Activated CD8-positive, alpha-beta memory T cell treated with anti-CD3 and anti-CD28 coated beads, Interleukin-2, amount 10 ng/mL, durations not matched to agents 7 days and 5 days (primary cell): ENCODE measurements at places on chromosomes 12 and 14.

DNA sequence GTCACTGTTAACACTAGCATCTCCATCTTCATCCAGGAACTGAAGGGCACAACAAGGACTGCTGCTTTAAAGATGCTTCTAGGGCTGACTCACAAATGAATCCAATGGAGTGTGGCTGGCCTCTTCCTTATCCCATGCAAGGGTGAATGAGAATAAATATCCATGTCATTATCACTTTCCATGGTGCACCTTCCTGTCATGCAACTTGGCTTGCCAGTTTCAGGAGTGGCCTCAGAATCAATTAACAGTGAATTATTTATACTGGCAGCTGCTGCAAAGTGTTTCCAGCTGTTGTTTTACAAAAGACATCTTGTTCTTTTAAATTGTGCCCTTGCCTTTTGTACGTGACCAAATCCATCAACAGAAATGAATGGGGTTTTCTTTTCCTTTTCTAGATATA, 499.3 kb upstream of the TMEM132C start:
- no peak for DNase-seq

GRCh38 chr14:30620178-30620577, 1.9 kb upstream of the SCFD1 start:
- DNase-seq = no peak

GRCh38 chr12:30782316-30783173, 27.8 kb upstream of the CAPRIN2 start:
- no peak for DNase-seq

GRCh38 chr14:96304956-96305355, 48.9 kb downstream of the BDKRB1 start:
- no peak for DNase-seq

DNA sequence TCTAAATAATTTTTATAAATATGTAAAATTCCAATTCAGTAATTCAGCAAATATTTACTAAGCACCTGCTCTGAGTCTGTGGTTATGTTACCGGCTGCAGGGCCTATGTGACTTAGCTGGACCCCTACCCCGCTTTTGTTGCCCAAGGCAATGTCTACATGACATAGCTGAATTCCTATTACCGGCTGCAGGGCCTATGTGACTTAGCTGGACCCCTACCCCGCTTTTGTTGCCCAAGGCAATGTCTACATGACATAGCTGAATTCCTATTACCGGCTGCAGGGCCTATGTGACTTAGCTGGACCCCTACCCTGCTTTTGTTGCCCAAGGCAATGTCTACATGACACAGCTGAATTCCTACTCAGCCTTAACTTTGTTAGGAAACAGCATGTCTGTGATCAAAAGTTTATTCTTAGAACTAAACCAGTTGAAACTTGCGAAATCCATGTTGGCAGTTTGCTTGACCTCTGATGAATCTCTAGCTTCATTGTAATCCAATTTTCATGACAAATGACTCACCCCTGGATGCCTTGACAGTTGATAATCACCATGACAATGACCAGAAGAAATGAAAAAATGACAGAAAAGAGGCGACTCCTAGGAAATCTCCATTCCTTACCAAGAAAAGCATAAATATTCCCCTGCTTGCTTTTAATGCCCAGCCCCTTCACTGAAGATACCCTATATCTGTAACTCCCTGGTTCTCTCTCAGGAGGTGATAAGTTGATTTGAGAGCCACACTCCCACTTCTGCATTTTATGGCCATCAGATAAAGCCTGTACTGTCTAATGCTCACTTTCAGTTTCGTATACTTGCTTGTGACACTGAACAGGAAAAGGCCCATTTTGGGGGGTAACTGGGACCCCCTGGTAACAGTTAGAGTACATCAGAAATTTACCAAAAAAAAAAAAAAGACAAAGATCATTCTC, 148.4 kb upstream of the SYT10 start:
- no peak for DNase-seq

- DNase-seq = no peak
These were observed 85.4 kb downstream of the BCL2L14 start for GRCh38 chr12:12156116-12156515.

- no peak for DNase-seq
These were observed 53.4 kb upstream of the DLK1 start for GRCh38 chr14:100673085-100673806.

- peak; percentile 16 for DNase-seq
These were observed 293.5 kb upstream of the RTL1 start for GRCh38 chr14:101196795-101197590.

DNA sequence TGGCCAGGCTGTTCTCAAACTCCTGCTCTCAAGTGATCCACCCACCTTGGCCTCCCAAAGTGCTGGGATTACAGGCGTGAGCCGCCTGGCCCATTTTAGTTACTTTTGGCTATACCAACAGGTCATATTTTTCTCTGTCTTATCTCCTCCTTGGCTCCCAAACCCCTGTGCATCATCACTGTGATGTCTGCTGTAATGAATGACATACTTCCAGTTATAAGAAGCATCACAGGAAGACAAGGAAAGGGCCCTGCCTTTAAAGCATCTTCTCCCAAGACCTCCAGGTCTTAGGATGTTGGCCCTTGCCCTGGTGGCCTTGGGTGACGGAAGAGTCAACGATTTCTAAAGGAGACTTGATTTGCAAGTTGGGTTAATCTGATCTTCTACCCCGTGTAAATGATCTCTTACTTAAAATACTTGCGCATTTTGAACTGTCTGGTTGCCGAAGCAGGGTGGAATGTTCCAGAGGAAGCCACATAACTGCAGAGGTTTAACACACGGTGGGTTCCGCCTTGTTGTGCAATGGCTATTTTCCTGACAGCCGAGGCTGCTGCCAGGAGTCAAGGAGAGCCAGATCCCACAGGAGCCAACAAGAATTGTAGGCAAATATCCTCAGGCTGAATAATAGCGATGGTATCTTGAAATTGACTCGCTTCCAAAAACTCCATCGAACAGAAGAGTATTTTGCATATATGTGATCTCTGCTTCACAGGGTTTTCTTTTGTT, 55.7 kb upstream of the PLXNC1 start:
- no peak for DNase-seq

DNA sequence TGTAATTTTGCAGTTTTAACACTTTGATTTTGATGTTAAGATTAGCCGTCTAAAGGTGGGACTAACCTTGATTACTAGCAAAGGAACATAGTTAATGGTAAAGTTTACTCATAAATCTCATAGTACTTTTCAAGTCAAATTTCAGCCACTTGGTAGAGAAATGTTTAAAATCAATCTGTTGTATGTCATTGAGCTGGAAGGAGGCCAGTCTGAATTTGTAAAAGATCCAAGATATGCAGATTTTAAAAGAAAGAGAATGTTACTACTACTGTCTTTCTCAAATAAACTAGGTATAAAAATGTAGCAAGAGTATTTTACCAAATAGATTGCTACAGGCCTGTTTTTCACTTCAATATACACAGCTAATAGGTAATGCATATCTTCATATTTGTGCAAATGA, 600.8 kb upstream of the SEL1L start:
- no peak for DNase-seq

GRCh38 chr12:125531574-125531973, 466.3 kb downstream of the AACS start:
- DNase-seq = no peak

DNA sequence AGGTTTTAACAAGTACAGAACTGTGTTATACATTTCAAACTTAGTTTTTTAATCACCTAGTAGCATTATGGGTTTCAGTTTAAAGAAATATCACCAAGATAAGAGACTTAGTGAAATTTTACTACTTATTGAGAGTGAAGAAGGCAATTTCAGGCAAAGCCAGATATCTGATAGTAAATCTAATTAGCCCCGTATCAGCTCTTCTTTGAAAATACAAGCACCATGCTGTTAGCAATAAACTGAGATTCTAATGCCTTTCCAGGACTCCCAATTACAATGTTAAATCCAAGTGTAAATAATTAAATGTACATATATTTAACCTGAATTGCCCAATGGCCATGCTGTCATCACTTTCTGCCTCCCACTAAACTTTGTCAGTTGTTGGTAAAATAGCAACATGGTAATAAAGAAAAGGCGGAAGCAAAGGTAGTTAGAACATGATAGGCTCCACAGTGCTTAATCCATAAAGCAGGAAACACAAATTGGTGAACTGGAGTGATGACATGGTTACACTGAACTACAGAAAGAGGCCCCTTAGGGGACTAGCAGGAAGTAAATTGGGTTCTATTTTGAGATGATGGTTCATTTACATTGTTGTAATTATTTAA, 646.1 kb downstream of the C12orf50 start:
- DNase-seq = no peak

DNA sequence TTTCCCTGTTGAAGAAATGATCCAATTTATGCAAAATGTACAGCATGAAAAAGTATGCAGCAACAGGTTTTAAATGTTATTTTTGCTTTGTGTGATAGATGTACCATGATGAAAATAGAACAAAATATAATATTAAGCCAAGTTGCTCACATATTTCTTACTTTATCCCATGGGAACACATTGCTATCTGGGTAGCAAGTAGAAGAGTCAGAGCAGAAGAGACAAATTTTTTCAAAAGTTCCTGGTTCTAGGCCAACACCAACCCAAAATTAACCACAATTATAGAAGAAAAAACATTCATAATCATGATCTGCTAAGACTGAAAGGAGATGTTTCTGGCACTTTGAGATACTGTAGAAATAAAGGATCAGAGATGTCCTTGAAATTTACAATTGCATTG, 79.9 kb upstream of the SYT10 start:
- no peak for DNase-seq

- no peak for DNase-seq
These were observed 277.2 kb downstream of the TMTC2 start for GRCh38 chr12:82963956-82964355.

- DNase-seq = no peak
These were observed 344.9 kb downstream of the DPF3 start for GRCh38 chr14:72549026-72549425.

DNA sequence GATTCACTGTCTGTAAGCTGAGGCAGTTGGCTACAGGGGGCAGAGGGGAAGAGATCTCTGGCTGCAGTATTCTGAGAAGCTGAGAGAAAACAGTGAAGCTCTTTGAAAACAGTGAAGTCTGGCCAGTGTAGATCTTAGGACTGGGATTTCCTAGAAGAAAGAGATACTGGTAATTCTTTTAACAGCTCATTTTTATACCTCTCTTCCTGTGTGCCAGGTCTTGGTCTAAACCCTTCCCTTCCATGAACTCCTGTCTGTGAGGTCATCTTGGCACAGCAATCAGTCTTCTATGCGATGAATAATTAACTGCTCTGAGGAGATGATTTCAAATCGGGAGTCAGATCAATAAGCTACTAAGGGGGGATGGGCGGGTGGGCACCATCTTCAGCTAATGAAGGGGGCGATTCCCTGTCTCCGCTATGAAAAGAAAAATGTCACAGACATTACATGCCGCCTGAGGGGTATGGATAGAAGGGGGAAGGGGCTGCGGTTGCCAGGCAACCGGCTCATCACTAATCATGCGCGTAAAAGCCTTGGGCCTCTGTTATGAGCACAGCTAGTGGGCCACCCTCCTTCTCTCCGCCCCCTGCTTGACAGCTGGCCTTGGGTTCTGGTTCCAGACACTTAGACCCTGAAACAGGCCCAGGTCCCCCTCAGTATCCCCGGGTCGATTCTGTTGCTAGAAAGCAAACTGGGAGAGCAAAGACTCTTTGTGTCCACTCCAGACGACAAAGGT, 75.3 kb upstream of the CEP83 start:
- no peak for DNase-seq

DNA sequence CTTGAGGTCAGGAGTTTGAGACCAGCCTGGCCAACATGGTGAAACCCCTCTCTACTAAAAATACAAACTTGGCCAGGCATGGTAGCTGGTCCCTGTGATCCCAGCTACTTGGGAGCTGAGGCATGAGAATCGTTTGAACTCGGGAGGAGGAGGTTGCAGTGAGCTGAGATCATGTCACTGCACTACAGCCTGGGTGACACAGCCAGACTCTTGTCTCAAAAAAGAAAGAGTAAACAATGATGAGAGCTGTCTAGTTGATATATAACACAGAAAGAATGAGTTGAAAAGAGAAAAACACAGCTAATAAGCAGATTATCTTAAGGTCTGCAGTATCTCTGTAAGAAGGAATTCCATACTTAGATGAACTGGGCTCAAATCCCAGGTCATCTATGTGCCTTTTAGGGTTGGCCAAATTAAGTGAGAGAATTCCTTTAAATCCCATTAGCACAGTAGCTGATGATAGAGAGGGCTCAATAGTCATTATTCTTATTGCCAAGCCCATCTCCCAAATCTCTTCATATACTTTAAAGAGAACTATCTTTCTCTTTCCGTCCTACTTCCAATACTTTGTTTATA, 31.1 kb upstream of the STRAP start:
- no peak for DNase-seq

DNA sequence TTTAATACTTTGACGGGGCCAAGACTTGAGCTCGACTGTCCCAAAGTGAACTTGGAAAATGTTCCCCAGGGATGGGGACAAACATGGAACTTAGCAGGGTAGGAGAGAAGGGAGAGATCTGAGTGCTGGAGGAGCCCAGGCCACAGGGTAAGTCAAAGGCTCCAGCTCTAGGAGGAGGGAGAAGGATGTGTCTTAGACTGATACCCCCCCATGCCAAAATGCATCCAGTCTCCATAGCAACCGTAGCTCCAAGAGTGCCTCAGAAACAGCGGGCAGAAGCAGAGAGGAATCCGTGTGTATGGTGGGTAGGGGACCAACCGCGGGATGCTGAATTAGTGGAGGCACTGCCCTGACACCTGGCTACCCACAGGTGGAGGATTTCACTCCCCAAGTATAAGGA, 845 bp upstream of the AGAP2 start:
- DNase-seq = no peak

- DNase-seq = no peak
These were observed at the start of gene PDZRN4 for GRCh38 chr12:41188058-41188840. Gene PDZRN4 (plus strand): TSS chr12:41188320.

- DNase-seq = no peak
These were observed 73.4 kb downstream of the DUSP6 start for GRCh38 chr12:89278862-89279261.

DNA sequence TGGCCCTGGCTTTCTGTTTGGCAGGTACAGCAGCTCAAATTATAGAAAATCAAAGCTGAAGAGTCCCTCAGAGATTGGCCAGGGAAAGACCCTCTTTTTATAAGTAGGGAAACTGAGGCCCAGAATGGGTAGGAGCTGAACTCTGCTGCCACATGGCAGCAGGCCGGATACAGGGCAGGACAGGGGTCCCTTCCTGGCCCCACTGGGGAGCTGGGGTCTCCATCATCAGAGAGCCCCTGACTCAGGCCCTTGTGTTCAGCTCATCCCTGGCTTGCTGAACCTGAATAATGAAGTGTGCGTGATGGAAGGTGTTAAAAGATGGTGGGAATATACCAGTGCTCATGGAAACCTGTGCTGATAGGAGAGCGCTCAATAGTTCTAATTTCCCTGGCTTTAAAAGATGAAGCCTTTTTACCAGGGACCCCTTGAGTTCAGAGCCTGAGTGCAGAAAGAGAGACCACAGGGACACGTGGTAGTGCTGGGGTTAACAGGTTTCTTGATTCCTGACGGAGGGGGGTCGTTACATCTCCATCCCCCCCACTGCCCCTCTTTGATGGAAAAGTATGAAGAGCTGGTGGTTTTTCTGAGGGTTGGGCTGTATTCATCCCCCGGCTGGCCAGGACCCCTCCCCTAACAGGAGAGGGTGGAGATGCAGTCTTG, 4.4 kb downstream of the DLK1 start:
- no peak for DNase-seq

GRCh38 chr12:59407799-59408198, 188.0 kb upstream of the SLC16A7 start:
- DNase-seq = no peak

GRCh38 chr12:129549656-129550055, 354.2 kb downstream of the TMEM132D start:
- no peak for DNase-seq
